ENCODE measurements at places on chromosomes 1 and 21.

GRCh38 chr1:185483664-185484450, 166.8 kb upstream of the IVNS1ABP start:
- no peak for DNase-seq

DNA sequence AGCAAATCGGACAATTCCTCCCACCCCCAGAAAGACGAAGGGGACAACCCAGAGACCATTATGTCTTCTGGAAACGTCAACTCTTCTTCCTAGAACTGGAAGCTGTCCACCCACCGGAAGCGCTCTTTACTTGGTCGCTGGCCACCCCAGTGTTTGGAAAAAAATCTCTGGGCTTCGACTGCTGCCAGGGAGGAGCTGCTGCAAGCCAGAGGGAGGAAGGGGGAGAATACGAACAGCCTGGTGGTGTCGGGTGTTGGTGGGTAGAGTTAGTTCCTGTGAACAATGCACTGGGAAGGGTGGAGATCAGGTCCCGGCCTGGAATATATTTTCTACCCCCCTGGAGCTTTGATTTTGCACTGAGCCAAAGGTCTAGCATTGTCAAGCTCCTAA, 3.2 kb downstream of the S1PR1 start:
- no peak for DNase-seq

GRCh38 chr1:56065729-56066128, 513.6 kb downstream of the PLPP3 start:
- no peak for DNase-seq

- DNase-seq, result no peak
Measured at GRCh38 chr1:202140833-202141232, 3.7 kb downstream of the ARL8A start.

DNA sequence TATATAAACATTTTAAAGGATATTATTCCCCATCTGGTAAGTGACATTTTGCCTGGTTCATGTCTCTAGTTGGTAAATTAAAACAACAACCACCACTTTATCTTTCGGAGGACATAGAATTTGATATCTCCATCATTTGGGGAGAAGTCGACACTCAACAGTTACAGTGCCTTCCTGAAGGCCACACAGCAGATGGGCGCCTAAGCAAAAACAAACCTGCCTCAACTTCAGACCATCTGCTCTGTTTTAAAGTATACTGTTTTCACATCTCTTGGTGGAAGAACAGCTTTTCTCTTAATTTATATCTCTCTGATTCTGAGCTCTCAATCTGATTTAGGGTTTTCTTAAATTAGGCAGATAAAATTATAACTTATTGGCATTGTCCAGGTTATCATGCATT, 282.2 kb downstream of the RYR2 start:
- no peak for DNase-seq

DNA sequence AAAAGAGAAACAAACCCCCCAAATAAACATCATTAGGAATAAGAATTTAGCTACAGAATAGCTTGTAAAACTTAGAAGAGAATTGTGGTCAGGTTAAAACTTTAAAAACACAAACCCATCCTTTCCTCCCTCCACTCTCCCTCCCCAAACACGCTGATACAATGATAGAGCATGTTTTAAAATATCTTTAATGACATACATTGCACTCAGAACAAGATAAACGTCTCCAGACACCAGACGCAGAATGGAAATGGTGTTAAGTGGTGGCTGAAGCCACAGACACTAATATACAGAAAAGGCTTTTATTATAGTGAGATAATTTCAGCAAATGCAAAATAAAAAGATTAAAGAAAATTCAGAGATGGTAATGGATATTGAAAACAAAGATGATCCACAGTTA, 58.9 kb upstream of the SAMD13 start:
- no peak for DNase-seq

GRCh38 chr1:165907256-165907857, 79.9 kb downstream of the UCK2 start:
- no peak for DNase-seq

GRCh38 chr1:230641346-230641745, 935 bp upstream of the COG2 start:
- no peak for DNase-seq

DNA sequence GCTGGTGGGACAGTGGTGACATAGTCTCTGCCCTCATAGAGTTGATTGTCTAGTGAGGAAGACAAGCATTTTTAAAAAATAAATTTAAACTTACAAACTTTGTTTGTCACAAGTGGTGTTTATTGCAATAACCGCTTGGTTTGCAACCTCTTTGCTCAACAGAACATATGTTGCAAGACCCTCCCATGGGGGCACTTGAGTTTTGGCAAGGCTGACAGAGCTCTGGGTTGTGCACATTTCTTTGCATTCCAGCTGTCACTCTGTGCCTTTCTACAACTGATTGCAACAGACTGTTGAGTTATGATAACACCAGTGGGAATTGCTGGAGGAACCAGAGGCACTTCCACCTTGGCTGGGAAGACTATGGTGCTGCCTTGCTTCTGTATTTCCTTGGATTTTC, 58.4 kb downstream of the LAMC2 start:
- DNase-seq, result no peak

GRCh38 chr1:46705408-46705807, 13.5 kb downstream of the EFCAB14 start:
- no peak for DNase-seq

GRCh38 chr1:10915594-10915993, 96.9 kb upstream of the TARDBP start:
- DNase-seq, result no peak

DNA sequence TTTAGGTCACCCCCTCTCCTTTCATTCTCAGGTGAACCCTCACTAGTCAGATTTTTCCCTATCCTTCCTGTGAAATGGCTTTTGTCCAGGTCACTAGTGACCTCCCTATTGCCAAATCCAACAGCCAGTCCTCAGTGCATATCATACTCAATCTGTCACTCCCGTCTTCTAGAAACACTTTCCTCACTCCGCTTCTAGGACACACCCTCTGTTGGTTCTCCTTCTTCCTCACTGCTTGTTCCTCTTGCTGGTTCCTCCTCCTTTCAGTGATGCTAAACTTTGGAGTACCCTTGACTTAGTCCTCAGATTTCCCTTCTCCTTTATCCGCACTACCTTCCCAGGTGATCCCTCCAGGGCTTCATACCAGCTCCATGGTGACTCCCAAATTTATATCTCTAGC, 94.3 kb downstream of the RNF220 start:
- DNase-seq, result no peak

GRCh38 chr1:157785248-157785647, 8.3 kb upstream of the FCRL2 start:
- DNase-seq, result no peak

DNA sequence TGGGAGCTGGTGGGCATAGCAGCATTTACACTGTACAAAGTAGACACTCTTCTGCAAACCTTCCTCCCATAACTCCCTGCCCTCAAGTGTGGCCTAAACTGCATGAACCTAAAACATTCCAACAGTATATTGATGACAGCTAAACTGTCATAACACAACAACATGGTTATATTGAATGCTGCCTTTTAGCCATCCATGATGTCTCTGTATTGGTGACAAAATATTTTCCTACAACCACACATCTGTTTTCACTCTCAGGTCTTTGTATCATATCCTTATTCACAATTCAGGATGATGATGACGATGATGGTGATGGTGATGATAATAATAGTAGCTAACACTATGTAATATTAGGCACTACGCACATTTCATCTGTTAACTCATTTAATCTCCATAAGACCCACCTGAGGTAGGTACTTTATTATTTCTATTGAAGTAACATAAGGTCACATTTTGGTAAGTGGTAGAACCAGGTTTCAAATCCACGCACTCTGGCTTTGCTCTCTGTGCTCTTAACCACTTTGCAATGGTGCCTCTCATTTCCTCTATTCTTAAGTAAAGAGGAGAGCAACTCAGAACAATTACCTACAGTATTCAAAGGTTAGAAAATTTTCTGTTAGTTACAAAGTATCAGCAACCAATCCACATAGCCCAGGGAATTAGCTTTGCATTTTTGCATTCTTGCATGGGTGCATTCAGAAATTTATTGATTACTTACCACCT, 185.1 kb upstream of the LMO4 start:
- no peak for DNase-seq

- DNase-seq, result peak; percentile 36
Measured at GRCh38 chr1:157137408-157138219, 581 bp downstream of the ETV3 start.

- no peak for DNase-seq
Measured at GRCh38 chr1:40984066-40984465, 4.6 kb downstream of the CTPS1 start.

DNA sequence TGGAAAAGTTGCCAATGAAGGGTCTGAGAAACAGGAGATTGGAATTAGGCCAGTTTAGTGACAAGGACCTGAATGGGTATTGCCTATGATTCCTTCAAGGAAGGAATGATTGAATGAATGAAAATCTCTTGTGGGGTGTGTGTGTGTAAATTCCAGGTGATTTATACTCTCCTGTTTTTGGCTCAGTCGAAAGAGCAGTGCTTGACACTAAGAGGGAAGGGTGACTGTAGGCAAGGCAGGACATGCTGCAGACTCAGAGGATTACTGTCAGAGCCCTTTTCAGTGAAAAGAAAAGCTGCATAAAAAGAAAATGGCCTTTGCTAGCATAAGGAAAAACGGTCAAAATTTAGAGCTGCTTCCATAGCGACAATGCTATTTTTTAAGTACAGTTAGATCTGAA, 30.1 kb downstream of the C1orf21 start:
- DNase-seq, result no peak

GRCh38 chr1:204286315-204286714, 72.5 kb upstream of the GOLT1A start:
- no peak for DNase-seq

GRCh38 chr1:119956306-119956705, 60.0 kb upstream of the ADAM30 start:
- no peak for DNase-seq
